ENCODE measurements at places on chromosomes 1 and 21. TPM values are rescaled to one million over a fixed set of nuclear protein-coding genes. Genes with fewer than 3 reads are reported as not detected.

The CYP4Z1 gene
- total RNA-seq = not detected

The CAMSAP2 gene
- total RNA-seq = 51.7 TPM

The CRP gene
- total RNA-seq = not detected

The KRTAP6-2 gene
- total RNA-seq = not detected

The OR11L1 gene
- not detected for total RNA-seq

The SELE gene
- not detected for total RNA-seq

The PLA2G5 gene
- not detected for total RNA-seq

The KRTAP13-2 gene
- total RNA-seq = not detected

The HPCAL4 gene
- total RNA-seq = not detected

The C1orf210 gene
- not detected for total RNA-seq

The TMPRSS3 gene
- total RNA-seq = not detected

The S100A14 gene
- total RNA-seq = not detected

The USF1 gene
- 34.3 TPM for total RNA-seq

The BGLAP gene
- total RNA-seq = not detected

DNA sequence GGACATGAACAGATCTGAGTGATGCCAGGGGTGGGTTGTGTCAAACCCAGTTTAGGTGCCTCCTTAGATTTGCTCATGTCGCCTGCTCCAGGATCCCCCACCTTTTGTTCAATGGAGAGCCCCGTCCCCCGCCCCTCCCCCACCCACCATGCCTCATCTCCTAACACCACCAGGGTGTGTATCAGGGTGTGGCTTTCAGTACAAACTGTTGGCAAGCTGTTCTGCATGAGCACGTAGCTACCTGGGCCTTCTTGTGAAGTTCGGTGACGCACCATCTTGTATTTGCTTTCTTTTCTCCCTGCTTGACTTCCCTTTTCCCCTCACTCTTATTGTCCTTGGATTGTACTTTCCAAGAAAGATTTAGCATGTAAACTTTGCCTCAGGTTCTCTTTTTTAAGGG is 94.8 kb downstream of the EBNA1BP2 start:
- DNase-seq = no peak

DNA sequence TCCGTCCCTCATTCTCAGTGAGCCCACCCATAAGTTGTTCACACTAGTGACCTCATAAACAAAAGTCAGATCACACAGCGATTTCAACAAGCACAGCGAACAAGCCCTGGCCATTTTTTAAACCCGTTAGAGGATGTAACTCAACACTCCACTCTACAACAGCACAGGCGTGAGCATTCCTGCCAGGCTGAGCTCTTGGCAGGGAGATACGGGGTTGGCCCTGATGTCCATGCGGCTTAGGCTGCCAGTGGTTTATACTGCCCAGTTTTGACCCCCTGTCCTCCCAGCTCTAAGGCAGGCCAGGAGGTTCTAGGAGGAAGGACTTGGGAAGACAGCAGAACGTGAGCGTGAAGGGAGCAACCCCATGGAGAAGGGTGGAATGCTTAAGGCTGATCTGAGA is 35.0 kb downstream of the PARP1 start:
- DNase-seq = no peak

DNA sequence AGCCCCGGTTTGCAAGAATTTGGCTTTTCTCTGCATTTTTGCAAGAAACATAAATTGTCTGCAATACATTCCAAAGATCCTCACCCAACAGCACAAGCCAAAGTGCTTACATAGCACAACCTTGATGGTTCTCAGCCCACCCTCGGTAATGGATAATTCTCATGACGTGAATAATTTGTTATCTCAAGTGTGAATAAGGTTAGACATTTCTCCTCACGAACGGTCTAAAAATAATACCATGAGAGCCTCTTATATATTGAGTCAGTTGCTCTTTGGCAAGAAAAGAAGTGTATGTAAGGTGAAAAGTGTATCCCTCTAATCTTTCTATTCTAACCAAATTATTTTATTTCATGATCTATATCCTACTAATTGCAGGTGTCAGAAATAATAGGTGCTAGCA is 33.3 kb downstream of the KRTAP19-8 start:
- DNase-seq = no peak

- no peak for DNase-seq
Measured at GRCh38 chr1:5333291-5333690, 658.9 kb downstream of the NPHP4 start.

DNA sequence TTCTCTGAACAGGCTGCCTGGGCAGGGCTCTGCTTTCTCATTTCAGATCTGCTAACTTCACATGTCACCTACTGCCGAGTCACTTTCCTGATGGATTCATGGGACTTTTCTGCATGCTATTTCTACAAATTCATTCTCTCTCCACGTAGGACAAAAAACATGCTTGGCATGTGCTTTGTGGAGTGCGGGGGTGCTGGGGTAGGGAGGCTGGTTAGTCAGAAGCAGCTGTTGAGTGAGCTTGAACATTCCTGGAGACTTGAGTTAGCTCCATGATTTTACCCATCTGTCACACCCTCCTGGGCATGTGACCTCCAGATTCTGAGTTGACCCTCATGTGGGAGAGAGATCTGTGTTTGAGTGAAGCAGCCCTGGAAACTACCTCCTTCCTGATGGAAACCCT is 71.4 kb downstream of the UCK2 start:
- no peak for DNase-seq

DNA sequence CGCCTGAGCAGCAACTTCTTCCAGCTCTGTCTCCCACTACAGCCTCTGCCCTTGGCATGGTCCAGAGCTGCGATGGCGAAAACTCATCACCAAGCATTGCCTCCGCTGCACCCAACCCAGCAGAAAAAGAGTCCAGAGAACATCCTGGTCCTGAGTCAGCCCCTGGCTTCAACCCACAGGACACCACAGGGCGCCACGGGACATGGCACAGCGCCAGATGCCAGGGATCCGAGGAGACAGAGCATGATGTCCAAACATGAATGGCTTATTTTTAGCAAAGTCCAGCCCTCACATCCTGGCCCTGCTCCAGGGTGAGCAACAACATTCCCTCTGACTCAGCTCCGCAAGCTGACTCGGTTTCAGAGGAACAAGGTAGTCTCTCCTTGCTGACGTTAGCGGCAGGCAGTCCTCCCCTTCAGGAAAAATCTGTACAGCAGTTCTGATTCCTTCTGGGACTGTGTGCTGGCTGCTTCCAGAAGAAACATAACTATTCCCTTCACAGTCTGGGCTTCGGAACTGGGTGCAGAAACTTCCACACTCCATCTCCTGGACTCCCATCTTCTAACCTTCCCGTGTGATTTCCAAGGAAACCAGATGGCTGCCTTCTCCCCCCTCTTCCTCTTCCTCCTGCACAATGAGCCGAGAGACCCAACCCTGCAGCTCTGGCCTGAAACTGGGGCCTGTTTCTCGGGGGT is 131.3 kb downstream of the TOMM20 start:
- DNase-seq = peak; percentile 99

GRCh38 chr1:235129774-235130570 is 1.3 kb upstream of the TOMM20 start:
- DNase-seq = no peak

DNA sequence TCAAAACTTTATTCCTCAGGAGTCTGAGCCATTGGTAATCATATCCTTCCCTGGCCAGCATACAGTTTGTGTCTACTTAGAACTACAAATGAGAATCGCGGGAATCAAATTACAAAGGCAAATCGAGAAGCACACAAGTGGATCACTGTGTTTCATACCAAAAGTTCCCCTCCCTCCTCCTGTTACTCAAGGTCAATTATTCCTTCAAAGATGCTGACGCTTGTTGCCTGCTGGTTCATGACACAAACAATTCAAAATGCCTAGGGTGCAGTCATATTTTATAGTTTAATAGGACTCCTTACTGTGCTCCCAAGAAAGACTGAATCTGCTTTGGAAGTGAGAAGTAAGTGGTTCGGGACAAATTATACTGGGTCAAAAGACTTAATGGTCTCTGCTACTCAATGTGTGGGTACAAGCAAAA is 93.0 kb upstream of the PBX1 start:
- no peak for DNase-seq

- DNase-seq = peak; percentile 56
Measured at GRCh38 chr1:41533731-41534080, 49.2 kb upstream of the EDN2 start.

DNA sequence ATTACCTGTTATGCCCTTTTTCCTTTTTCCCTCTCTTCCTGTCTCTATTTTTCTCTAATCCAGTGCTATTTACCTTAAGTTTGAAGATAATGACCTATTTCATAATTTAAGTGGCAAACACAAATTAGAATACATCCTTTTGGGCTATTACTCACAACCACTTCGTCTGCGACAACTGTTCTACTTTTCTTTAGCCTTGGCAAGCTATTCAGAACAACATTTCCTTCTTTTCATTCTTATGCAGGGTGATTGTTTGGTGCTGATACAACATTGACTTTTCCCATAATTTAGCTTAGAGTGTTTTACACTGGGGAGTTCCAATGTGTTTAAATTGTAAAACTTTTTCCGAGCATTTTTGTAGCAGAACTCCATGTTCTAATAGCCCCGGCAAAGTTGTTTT is 86.6 kb upstream of the S1PR1 start:
- no peak for DNase-seq

GRCh38 chr1:85579622-85580021 is 939 bp upstream of the CCN1 start:
- no peak for DNase-seq

DNA sequence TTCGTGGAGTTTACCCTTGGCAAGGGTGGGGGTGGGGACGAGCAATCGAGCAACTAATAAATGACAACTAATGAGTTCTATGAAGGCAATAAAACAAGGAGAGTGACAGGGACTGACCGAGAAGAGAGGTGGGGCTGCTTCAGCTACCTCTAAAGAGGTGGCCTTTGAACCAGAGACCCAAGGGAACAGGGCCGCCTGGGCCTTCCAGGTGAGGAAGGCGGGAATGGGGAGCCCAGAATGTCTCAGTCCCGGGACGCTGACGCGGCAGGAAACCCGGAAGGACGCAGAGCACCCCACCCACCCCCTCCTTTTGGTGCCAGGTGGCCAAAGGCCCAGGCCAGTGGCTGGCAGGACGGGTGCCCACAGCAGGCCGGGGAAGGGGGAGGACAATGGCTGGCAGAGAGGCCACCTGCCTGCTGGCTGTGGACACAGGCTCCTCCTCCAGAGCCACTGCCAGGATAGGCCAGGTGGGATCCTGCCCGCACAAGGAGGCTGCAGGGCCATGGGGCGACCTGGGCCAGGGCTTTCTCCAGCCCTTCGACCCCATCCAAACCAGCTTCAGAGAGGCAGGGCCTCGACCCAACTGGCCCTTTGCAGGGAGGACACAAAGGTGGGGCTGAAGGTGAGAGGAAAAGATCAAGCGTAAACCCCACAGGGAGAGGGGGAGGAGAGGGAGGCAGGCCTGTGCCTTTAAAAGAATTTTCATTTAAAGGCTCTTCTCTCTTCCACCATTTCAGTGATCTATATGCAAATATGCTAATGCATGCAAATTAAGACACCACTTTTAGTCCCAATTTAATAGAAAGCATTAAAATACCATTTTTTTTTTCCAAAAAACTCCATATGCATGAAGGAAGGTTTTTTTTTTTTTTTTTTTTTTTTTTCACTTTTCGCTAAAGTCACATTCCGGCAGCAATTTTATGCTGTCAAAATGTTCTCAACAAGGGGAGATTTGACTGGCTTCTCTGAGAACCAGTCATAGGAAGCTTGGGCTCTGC is 58.1 kb downstream of the CASZ1 start:
- DNase-seq = no peak

- no peak for DNase-seq
Measured at GRCh38 chr21:18253221-18253620, 8.6 kb downstream of the CHODL start.

- peak; percentile 100 for DNase-seq
Measured at GRCh38 chr21:46228345-46229051, at the start of gene LSS. Gene LSS, minus strand, starts transcription at chr21:46228774. Its CDS starts 29 bp downstream, at chr21:46228745.

DNA sequence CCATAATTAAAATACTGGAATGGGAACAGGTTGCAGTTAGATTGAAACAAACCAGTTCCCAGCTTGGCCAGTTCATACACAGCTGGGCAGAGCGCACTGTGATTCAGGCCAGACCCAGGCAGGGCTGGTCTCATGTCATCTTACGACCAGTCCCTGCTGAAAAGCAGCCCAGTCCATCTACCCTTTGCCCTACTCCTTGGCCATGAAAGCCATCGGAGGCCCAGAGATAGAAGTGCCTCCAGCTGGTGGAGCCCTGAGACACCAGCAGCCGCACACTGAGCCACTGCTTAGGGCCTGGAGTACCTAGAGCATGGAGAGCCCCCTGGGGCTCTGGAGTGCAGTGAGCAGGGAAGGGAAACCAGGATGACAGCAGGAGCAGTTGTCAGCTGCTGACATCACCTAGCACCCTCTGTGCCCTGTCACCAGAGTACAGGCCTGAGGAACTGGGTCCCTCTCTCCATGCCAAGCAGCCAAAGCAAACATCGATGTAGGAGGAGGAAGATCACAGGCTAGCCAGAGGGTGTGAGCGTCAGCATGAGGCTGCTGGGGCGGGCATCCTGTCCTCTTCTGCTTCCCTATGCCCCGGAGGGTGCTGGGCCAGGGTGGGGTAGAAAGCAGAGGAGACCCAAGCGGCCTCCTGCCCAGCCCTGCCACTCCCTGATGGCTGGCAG is 34.2 kb upstream of the TMEM125 start:
- DNase-seq = no peak

- DNase-seq = no peak
Measured at GRCh38 chr1:19909392-19909791, 14.0 kb downstream of the PLA2G2E start.

GRCh38 chr1:167206166-167206835 is 14.4 kb upstream of the POU2F1 start:
- DNase-seq = no peak

- no peak for DNase-seq
Measured at GRCh38 chr1:154014154-154014907, 23.8 kb downstream of the RPS27 start.

- no peak for DNase-seq
Measured at GRCh38 chr1:24127134-24127800, 15.3 kb upstream of the MYOM3 start.

DNA sequence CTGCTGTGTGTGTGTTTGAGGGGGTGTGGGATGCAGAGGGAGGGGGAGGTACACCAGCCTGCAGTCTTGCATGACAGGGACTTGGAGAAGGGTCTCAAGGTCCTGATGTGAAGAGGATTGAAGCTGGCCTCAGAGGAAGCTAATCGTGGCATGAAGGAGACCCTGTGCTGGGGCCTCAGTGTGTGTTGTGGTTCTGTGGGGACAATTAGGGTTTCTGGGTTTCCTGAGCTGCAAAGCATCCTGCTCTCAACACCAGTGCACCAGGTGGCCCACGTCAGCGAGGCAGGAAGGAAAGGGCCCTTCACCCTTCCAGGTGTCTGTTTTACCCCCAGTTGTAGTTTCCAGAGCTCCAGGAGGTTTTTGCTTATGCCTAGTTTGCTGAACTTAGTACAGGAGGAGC is 52.8 kb downstream of the TENT5C start:
- DNase-seq = no peak

DNA sequence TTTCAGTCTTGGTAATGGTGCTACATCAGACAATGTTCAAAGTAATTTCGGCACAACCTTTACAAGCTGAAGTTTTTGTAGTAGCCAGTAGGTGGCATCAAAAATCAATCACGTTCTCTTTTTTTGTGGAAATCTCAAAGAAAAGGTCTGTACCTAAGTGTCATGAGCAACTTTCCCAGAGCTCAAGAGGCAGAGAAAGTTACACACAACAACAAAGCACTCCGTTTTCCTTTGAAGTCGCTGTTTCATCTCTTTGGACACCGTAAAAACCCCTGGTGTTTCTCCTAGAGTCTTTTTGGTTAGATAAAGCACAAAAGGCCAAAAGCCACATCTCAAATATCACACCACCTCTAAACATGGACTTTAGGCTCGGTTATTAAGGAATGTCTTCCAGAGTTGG is 131.6 kb downstream of the LHX8 start:
- no peak for DNase-seq
